Activated CD8-positive, alpha-beta T cell treated with anti-CD3 and anti-CD28 coated beads for 36 hours (primary cell): ENCODE measurements at places on chromosomes 4 and X.

DNA sequence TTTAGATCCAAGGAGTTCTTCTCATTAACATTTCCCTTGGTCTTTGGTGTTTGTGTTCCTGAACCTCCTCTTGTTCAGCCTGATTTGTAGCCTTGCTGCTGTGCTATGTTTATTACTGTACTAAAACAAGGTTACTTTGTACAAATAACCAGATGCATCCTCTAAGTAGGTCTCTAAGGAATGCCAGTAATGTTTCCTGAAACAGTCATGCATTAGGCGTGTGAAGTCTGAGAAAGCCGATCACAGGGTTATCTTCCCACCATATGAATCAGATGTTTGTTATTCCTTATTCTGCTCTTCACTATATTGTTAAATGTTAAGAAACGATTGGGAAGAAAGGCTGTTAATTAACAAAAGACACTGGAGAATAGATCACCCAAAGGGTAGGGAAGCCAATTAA lies 66.9 kb downstream of the GALNTL6 start:
- no peak overlapping the region for H3K27ac ChIP-seq
- no peaks in the 10 kb centered on the region for H3K4me1 ChIP-seq
- no peak overlapping the region for H3K4me3 ChIP-seq
- H3K36me3 ChIP-seq: no peaks in the 10 kb centered on the region
- H3K27me3 ChIP-seq: no peaks in the 10 kb centered on the region

- H3K4me3 ChIP-seq: no peak overlapping the region
- H3K27ac ChIP-seq: no peak overlapping the region
- no peaks in the 10 kb centered on the region for H3K27me3 ChIP-seq
- no peak for DNase-seq
These were observed 680.8 kb downstream of the RPA4 start for GRCh38 chrX:97564496-97564895.

DNA sequence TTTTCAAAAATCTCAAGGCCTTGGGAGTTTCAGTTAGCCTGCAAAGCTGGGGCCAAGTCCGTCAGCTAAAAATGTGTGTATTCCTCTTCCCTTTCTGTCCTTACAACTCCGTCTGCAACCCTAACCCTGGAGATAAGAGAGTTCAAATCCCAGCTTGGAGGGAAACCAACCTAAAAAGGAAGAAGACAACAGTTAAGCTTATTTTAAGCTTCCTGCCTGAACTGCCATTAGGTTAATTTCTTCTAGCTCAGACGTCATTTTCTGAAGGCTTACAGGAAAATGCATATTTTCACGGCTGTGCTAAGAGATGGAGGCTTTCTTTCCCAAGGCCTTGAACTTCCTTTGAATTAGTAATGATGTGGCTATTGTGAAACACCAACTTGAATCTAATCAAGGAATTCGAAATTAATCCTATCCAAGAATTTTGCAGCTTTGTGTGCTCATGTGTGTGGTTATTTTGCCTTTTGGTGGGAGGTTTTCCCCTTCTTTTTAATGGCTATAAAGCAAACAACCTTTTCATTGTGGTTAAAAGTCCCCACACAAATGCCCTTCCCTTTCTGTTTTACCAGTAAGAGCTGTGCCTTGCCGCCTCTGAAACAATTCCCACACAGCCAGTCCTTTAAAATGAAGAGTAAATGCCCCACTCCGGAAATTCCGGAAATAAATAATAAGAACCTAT lies 103.5 kb downstream of the IRF2 start:
- no peaks in the 10 kb centered on the region for H3K27me3 ChIP-seq
- no peak overlapping the region for H3K4me3 ChIP-seq
- peaks cover 20% of the 10 kb centered on the region for H3K4me1 ChIP-seq
- DNase-seq: no peak
- no peaks in the 10 kb centered on the region for H3K36me3 ChIP-seq

- no peaks in the 10 kb centered on the region for H3K27me3 ChIP-seq
- H3K36me3 ChIP-seq: no peaks in the 10 kb centered on the region
- no peaks in the 10 kb centered on the region for H3K4me1 ChIP-seq
- no peak overlapping the region for H3K4me3 ChIP-seq
- DNase-seq: no peak
These were observed 1014.2 kb downstream of the C4orf33 start for GRCh38 chr4:130110189-130110588.

GRCh38 chrX:44156726-44157125 lies 183.5 kb upstream of the NDP start:
- DNase-seq: no peak
- H3K27ac ChIP-seq: no peak overlapping the region
- no peaks in the 10 kb centered on the region for H3K4me1 ChIP-seq
- H3K36me3 ChIP-seq: no peaks in the 10 kb centered on the region
- H3K4me3 ChIP-seq: no peak overlapping the region
- no peaks in the 10 kb centered on the region for H3K27me3 ChIP-seq

- no peaks in the 10 kb centered on the region for H3K27me3 ChIP-seq
- no peak overlapping the region for H3K4me3 ChIP-seq
- H3K36me3 ChIP-seq: peaks cover 7% of the 10 kb centered on the region
These were observed 20.3 kb downstream of the ATP8A1 start for GRCh38 chr4:42636645-42636949.

DNA sequence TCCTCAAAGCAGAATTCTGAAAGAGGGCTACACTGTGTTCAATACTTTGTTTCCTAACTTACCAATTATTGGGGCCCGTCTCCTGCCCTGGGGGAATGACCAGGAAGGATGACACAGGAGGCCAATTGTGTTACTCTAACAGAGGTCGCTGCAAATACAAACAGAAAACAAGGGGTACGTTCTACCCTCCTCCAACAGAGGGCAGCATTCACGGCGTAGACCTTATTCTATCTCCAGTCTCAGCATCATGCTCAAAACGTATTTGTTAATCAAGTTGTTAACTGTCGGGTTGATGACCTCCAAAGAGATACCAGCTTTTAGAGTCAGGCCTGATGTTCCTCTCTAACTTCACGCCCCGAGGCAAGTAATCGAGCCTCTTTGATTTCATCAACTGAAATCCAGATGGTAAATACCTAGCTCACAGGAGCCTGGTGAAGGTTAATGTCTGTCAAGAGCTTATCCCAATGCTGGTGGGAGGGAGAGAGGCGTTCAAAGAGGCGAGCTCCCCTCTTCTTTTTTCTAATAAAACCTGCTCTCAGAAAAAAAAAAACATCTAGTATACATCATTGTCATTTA lies 181.0 kb upstream of the KCNIP4 start:
- H3K4me3 ChIP-seq: no peak overlapping the region
- DNase-seq: peak; percentile 39
- H3K36me3 ChIP-seq: no peaks in the 10 kb centered on the region
- H3K27ac ChIP-seq: no peak overlapping the region

DNA sequence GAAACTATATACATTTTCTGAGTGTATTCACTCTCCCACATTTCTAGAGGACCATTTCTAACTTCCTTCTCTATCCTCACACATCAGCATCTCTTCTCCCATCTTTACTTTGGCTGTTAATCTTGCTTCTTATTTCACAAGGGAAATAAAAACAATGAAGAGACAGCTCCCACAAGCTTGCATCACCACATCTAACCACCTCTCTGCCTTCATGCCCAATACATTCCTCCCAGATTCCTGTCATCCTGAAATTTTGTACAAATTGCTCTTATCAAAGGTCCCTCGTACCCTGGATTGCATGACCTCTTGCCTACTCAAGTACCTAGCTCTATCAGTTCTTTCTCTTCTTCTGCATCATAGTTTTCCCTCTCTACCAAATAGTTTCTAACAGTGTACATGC lies 215.2 kb downstream of the ANTXR2 start:
- no peak overlapping the region for H3K27ac ChIP-seq
- no peaks in the 10 kb centered on the region for H3K4me1 ChIP-seq
- H3K4me3 ChIP-seq: no peak overlapping the region
- H3K36me3 ChIP-seq: no peaks in the 10 kb centered on the region
- no peaks in the 10 kb centered on the region for H3K27me3 ChIP-seq

DNA sequence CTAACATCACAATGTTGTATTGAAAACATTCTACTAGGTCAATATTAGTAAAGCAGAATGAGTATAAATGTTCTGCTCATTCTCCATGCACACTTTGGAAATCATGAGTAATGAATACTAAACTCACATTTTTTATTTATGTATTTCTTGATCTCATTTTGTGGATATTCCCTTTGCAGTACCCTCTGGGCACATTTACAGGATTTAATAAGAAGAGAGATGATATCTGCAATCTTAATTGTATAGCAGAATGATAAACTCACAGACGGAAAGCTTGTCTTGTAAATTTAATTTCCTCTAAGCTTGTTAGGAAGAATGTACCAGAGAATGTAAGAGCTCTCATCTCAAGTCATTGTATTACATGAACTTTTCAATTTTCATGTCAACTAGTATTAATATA lies 1279.7 kb downstream of the PCDH7 start:
- no peaks in the 10 kb centered on the region for H3K4me1 ChIP-seq
- H3K4me3 ChIP-seq: no peak overlapping the region
- H3K36me3 ChIP-seq: no peaks in the 10 kb centered on the region
- no peak for DNase-seq
- no peaks in the 10 kb centered on the region for H3K27me3 ChIP-seq
- H3K27ac ChIP-seq: no peak overlapping the region

DNA sequence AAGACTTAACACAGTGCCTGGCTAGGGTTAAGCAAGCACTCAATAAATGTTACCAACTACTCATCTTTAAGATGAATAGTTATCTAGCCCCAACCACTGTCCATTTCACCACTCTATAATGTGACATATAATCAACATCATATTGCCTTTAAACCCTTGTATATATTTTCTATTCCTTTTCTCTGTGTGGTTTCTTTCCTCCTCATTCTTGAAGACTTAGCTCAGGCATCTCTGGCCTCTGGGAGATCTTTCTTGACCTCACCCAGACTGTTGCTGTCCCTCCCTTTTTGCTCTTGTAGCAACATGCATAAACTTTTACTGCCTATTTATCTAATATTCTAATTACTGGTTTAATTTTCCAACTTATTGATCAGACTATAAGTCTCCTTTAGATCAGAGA lies 249.9 kb upstream of the MAB21L2 start:
- no peaks in the 10 kb centered on the region for H3K4me1 ChIP-seq
- H3K36me3 ChIP-seq: peaks cover 3% of the 10 kb centered on the region
- H3K27ac ChIP-seq: no peak overlapping the region

DNA sequence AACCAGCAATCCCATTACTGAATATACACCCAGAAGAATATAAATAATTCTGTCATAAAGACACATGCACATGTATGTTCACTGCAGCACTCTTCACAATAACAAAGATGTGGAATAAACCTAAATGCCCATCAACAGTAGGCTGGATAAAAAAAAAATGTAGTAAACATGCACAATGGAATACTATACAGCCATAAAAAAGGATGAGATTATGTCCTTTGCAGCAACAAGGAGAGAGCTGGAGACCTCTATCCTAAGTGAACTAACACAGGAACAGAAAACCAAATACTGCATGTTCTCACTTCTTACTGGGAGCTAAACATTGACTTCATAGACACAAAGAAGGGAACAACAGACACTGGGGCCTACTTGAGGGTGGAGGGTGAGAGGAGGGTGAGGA lies 2067.7 kb downstream of the ARAP2 start:
- no peak for DNase-seq
- no peak overlapping the region for H3K27ac ChIP-seq
- no peak overlapping the region for H3K4me3 ChIP-seq
- H3K36me3 ChIP-seq: no peaks in the 10 kb centered on the region
- no peaks in the 10 kb centered on the region for H3K27me3 ChIP-seq

GRCh38 chr4:21728304-21728703 lies 220.3 kb downstream of the KCNIP4 start:
- no peak overlapping the region for H3K27ac ChIP-seq
- DNase-seq: no peak
- H3K27me3 ChIP-seq: peaks cover 2% of the 10 kb centered on the region
- H3K4me3 ChIP-seq: no peak overlapping the region

DNA sequence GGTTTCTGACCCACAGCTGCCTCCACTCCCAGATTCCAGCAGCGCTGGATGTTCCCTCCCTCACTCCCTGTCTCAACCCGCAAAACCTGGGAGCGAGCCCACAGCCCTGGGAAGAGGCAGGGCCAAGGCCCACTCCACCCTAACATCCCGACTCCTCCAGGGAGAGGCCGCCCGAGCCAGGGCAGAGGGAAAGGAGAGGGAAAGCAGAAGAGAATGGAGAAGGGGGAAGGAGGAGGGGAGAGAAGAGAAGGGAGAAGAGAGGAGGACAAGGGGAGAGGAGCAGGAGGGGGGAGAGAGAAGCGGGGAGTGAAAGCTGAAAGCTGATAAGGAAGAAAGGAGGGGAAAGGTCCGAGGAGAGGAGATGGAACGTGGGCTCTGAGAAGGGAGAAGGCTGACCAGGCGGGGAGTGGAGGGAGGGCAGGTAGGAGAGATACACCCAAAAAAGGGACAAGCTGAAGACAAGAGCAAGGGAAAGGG lies 120.2 kb upstream of the PJA1 start:
- H3K4me1 ChIP-seq: no peaks in the 10 kb centered on the region
- H3K4me3 ChIP-seq: no peak overlapping the region
- H3K27me3 ChIP-seq: no peaks in the 10 kb centered on the region
- DNase-seq: no peak

DNA sequence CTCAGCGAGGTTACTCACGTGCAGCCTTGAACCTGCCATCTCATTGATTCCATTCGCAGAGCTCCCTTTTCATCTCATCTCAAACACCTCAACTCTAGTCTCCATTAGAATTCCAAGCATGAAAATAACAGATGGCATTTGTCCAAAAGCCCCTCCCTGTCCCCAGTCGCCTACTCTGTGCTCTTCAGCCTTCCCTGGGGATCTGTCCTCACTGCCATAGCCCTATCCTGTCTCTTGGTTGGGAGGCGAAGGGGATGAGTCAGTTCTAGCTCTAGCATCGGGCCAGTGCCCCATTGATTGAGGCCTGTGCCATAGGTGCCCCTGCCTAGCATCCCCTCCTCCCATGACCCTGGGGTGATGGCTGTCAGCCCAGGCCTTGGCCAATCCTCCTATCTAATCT lies 134.0 kb upstream of the PJA1 start:
- no peaks in the 10 kb centered on the region for H3K36me3 ChIP-seq
- no peak overlapping the region for H3K4me3 ChIP-seq
- H3K27ac ChIP-seq: no peak overlapping the region
- DNase-seq: no peak
- H3K4me1 ChIP-seq: no peaks in the 10 kb centered on the region

GRCh38 chr4:165873298-165874071 lies 448 bp downstream of the TLL1 start:
- H3K4me1 ChIP-seq: no peaks in the 10 kb centered on the region
- DNase-seq: peak; percentile 5
- H3K27me3 ChIP-seq: peaks cover 45% of the 10 kb centered on the region
- H3K36me3 ChIP-seq: no peaks in the 10 kb centered on the region
- no peak overlapping the region for H3K4me3 ChIP-seq

- no peak overlapping the region for H3K27ac ChIP-seq
- H3K36me3 ChIP-seq: no peaks in the 10 kb centered on the region
- H3K27me3 ChIP-seq: no peaks in the 10 kb centered on the region
- no peak for DNase-seq
- H3K4me1 ChIP-seq: no peaks in the 10 kb centered on the region
These were observed 19.9 kb downstream of the ARHGEF38 start for GRCh38 chr4:105572296-105572695.

- H3K4me3 ChIP-seq: no peak overlapping the region
- no peak for DNase-seq
- H3K4me1 ChIP-seq: no peaks in the 10 kb centered on the region
These were observed 73.2 kb upstream of the MXD4 start for GRCh38 chr4:2334826-2335728.
